ENCODE measurements at places on chromosomes 4 and X.

- DNase-seq, result no peak
Measured at GRCh38 chr4:10205223-10205622, 88.6 kb upstream of the WDR1 start.

GRCh38 chr4:85474818-85475630 is at the start of gene ARHGAP24:
ARHGAP24 (plus strand) TSS chr4:85475150.
- peak; percentile 92 for DNase-seq

GRCh38 chr4:176902710-176903323 is 110.1 kb upstream of the VEGFC start:
- no peak for DNase-seq

DNA sequence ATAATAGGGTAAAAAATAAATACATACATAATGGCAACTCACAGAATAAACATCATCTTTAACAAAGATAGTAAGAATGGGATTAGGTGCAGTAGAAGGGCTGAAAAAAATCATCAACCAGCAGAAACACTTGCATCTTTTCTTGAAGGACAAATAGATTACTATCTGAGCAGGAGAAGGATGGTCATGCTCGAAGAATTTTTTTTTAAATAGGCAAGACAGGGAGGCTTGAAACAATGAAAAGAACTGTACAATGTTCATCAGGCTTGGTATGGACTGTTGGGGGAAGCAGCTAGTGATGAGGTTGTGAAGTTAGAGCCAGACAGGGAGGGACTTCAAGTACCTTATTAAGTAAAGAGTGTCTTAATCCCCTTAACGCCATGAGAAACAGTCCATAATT is 167.4 kb upstream of the LDB2 start:
- no peak for DNase-seq

- DNase-seq, result no peak
Measured at GRCh38 chr4:43048570-43048969, 156.1 kb downstream of the GRXCR1 start.

Measured in AG09319 (cell line).